NCI-H1694 treated with DMSO at 0.1 percent for 48 hours (cell line): ENCODE measurements at places on chromosomes 6 and 20.

GRCh38 chr6:82022614-82023129, 224.9 kb downstream of the IBTK start:
- DNase-seq = no peak

- DNase-seq = no peak
These were observed 5.8 kb downstream of the BTN3A3 start for GRCh38 chr6:26445934-26446667.

GRCh38 chr6:2477666-2478065, 232.3 kb upstream of the GMDS start:
- no peak for DNase-seq

DNA sequence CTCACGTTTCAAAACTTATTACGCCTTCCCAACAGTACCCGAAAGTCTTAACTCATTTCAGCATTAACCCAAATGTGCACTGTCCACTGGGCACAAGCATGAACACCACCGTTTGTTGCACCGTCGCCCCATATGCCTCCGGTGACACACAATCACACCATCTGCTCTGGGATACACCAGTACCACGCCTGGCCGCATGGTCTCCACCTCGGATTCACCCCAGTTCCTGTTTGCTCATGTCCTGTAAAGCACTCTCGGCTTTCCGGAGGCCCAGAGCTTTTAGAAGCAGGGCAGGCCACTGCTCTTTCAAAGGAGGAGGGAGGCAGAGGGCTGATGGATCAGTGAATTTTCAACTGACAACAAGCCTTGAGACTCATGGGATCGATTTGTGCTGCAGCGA, 1570.0 kb upstream of the DEFB115 start:
- DNase-seq = no peak

- DNase-seq = no peak
These were observed 82.2 kb downstream of the MYO6 start for GRCh38 chr6:75830959-75831885.

GRCh38 chr6:83474309-83474708, 38.0 kb upstream of the PRSS35 start:
- no peak for DNase-seq

DNA sequence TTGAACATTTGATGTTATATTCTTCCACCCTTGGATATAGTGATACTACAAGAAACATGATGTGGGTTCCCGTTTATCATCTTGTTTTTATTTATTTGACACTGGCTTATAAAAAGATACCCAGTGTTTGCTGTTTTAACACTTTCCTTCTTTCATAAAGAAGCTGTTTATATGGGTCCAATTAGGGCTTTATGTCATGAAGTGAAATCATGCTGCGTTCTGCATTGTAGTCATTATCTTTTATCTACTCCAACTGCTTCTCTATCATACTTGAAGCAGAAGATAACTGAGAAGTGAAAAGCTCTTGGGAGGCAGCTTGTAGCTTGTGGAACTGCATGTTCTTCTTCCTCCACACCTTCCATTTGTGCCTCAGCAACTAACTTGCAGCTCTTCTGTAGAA, 57.8 kb downstream of the GPX5 start:
- DNase-seq = no peak

- no peak for DNase-seq
These were observed 176.7 kb downstream of the BMP7 start for GRCh38 chr20:57089699-57090144.

DNA sequence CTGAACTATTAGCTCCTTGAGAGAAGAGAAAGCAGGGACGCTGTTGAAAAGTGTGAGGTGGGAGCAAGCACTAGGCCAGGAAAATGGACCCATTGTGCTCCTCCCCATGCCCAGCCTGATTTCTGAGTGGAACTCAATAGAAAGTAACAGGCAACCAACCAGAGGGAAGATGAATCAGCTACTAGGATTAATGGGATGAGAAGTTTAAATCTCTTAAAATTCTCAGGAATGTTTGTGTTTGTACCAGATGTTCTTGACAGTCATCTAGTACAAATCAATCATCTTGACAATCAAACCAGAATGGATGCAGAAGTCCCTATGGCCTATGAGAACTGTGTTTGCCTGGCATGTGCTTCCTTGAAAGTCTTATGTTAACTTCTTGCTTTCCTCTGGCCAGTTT, 48.9 kb downstream of the HDDC2 start:
- no peak for DNase-seq

GRCh38 chr6:170512249-170512648, 40.9 kb downstream of the PSMB1 start:
- no peak for DNase-seq

- DNase-seq = no peak
These were observed 21.3 kb upstream of the SLC22A7 start for GRCh38 chr6:43276577-43277305.

DNA sequence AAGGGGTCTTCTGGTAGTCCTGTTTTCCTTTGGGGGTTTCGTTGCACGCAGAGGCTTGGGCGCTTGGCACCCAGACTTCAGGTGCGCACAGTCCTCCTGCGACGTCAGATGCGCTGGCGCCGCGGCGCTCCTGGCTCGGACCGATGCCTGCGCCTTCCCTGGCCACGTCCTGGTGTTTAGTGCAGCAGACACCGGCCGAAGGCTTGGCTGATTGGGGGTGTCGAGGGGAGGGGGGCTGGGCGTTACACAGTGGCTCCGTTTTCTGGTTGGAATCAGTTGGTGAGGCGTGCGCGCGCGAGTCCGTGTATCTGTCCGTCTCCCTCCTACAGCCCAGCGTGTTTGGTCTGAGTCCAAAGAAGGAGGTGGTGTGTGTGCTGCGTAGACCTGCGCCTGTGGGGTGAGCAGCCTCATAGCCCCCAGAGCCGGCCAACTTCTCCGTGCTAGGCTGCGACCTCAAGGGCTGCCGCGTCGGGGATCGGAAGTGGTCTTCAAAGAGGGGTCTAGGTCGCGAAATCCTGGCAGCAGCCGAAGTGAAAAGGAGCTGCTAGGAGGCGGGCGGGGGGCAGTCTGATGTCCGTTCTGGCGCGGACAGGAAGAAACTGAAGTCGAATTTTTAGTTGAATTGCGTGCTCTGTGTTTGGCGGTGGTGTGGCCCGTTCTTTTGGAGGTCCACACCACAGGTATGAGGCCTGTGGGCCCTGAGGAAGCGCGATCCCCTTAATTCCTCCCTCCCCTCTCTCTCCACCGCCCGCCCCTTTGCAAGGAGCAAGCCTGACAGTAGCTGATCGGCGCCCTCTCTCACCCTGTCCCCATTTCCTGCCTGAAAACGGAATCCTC, 1.5 kb downstream of the SYNDIG1 start:
- no peak for DNase-seq

DNA sequence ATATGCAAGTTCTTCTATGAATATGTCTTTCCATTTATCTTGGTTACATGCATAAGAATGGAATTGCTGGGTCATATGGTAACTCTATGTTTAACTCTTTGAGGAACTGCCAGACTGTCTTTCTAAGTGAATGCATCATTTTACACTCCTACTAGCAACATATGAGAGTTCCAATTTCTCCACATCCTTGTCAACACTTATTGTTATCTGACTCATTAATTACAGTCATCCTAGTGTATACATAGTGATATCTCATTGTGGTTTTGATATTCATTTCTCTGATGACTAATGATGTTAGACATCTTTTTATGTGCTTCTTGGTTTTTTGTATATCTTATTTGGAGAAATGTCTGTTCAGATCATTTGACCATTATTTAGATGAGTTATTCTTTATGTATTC, 96.7 kb upstream of the LAMP5 start:
- no peak for DNase-seq

GRCh38 chr6:41298785-41299502, 12.5 kb upstream of the TREM1 start:
- DNase-seq = no peak
